ENCODE measurements at places on chromosomes 12 and 14.

- DNase-seq, result no peak
Measured at GRCh38 chr12:132461526-132461925, 28.4 kb upstream of the FBRSL1 start.

- DNase-seq, result no peak
Measured at GRCh38 chr12:131694116-131694838, 16.6 kb upstream of the SFSWAP start.

DNA sequence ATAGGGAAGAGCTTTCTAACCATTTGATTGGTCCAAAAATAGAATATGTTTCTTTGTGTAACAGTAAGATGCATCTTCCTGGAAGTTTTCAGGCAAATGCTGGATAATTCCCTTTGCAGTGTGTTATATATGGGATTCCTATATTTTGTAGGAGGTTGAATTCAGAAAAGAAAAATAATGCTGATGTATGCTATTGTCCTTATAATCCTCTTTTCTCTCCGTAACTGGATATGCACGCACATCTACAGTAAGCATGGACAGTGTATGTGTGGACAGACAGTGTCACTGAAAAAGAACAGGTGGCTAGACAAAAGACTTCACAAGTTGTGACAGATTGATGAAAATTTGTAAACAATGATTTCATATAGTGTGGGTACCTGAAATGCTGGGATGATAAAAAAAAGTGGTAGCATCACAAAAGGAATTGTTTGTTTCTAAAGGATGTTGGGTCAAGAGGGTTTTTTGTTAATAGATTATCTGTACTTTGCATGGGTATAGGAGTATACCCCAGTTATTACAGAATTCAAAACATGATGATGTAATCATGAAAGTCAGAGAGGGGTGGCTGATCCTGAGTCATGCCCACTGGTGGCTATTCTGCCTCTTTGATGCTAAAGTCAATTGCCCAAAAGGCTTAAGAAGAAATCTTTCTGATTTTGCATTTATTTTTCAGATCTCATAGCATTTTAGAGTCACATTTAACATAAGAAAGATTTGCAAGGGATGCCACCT is 160.7 kb upstream of the TMTC1 start:
- no peak for DNase-seq

DNA sequence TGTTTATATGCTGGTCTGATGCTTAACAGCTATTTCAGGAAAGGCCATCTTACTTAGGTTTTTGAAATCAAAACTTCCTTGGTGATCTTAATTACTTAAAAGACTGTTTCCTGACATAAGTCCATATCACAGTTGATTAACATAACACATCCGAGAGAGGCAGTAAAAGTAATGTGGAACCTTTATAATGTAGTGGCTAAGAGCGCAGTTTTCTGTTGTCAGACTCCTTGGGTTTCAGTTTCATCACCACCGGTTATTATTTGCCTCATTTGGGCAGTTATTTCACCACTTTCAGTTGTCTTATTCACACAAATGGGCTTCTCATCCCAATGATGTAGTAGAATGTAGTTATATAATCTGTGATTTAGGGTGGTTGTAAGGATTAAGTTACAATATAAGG is 30.9 kb downstream of the TBC1D15 start:
- no peak for DNase-seq

- peak; percentile 75 for DNase-seq
Measured at GRCh38 chr12:14716848-14717444, 20.5 kb upstream of the GUCY2C start.

GRCh38 chr12:9707356-9707755 is 25.5 kb downstream of the CLECL1 start:
- no peak for DNase-seq

GRCh38 chr14:103257211-103257962 is 76.7 kb upstream of the EIF5 start:
- DNase-seq, result no peak

- no peak for DNase-seq
Measured at GRCh38 chr12:121781484-121781997, 11.9 kb downstream of the RHOF start.

DNA sequence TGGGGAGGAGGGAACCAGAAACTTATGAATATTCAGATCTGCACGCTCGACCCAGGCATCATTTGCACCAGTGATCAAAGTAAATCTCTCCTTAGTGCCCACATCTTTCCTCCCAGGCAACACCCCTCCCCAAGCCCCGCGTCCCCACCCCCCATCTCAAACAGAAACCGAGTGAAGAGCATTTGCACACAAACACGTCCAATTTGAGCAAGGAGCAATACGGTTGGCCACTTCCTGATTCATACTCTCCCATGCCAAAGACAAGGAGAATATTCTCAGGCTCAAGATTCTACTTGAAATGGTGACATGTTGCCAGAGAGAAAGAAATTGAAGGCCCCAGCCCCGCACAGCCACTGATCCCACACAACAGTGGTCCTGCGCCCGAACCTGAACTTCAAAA is 7.1 kb downstream of the FOXN3 start:
- DNase-seq, result no peak

DNA sequence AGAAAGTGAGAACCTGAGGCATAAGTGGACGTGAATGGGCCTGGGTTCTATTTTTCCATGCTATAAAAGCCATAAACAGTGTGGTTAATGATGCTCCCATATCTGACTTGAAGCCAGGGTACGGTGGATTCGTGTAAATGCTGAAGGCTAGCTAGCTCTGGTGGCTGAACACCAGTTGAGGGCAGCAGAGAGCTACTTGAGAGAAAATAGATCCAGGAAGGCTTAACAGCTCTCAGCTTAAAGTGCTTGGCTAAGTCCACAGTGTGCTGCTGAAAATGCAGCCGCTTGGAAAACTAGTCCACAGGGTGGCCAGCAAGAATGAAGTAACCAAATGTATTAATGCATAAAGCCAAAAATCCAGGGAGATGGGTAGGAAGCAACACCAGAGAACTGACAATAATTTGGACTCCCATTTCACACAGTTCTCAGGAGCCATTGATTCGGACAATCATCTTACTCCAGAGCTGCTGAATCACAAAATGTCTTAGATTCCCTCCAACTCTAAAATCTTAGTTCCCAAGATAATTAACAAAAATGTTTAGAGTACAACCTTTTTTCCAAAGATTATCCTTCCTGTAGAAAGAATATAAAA is 15.0 kb upstream of the FOXG1 start:
- DNase-seq, result peak; percentile 69

GRCh38 chr12:28507867-28508266 is 317.6 kb downstream of the CCDC91 start:
- no peak for DNase-seq

- DNase-seq, result no peak
Measured at GRCh38 chr12:13428538-13429265, 232.2 kb downstream of the EMP1 start.

DNA sequence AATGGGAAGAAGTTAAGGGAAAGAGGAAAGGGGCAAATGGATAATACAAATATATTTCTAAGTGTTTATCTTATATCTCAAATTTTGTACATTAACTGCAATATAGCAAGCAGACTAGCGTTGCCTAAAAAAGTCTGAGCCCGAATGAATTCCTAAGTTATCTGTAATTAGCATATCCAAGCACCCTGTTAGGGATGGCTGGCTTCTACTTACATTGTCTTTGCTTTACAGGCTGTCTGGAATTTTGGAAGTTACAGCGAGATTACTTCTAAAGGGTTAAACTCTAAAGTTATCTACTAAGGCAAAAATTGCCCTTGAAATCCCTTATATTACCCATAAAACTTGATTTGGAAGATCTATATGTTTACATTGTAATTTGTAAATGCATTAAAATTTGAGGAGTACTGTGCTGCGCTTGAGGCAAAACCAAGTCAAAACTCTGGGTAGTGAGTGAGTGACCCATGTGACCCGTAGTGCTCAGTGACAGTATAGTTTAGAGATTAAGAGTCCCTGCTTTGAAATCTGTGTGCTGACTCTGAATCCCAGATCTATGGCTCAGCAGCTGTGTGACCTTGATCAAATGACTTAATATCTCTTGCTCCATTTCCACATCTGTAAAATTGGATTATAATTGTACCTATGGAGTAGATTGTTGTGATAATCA is 17.3 kb upstream of the LIN7A start:
- no peak for DNase-seq

- no peak for DNase-seq
Measured at GRCh38 chr12:84946753-84947152, 34.2 kb upstream of the SLC6A15 start.

DNA sequence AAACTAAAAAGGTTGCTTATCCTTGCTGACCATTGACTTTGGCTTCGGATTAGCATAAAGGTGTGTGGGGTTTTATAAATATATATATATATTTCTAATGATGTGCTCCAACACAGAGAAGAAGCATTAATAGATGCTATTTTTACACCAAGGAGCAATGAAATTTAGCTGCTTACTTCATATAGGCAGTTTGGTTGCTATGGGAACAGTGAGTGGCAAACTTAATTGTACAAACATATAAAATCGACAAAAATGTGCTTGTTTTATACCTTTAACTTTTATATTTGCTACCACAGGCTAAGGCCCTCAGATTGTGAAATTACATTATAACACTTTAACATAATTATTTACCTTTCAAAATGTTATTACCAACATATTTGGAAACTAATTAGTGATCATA is 303.4 kb downstream of the SEC23A start:
- DNase-seq, result no peak

GRCh38 chr12:74685385-74685784 is 147.8 kb downstream of the ATXN7L3B start:
- DNase-seq, result no peak

DNA sequence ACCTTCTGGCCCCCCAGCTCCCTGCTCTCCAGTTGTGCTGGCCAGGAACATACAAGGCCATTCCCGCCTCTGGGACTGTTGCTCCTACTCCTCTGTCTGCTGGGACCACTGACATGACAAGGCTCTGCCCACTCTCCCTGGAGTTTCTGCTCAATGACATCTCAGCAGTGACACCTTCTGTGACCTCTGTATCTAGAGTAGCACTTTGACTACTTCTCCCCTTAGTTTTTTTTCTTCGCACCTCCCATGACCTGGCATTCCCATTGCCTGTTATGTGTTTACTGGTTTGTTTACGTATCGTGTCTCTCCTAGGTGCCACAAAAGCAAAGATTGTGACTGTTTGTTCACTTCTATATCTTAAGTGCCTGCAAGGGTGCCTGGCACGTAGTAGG is 40.1 kb upstream of the TMEM263 start:
- no peak for DNase-seq

GRCh38 chr12:76101739-76102385 is 17.4 kb upstream of the NAP1L1 start:
- DNase-seq, result no peak

DNA sequence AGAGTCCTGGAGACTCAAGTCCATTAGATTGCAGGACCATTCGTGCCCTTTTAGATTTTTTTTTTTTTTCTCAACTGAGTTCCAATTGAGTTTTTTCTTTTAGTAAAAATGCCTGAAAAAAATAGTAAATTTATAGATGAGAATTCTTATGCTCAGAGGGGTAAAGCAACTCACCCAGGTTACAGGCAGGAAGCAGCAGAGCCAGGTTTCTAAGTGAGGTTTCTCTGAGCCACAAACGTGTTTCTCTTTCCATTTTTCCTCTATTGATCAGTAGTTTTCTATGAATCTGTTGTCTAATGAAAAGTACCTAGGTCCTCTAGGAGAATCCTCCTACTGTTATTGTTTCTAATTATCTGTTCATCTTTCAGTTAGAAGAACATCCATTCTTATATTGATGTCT is 66.4 kb upstream of the C12orf71 start:
- no peak for DNase-seq

GRCh38 chr12:55659486-55660385 is 23.0 kb downstream of the OR10P1 start:
- peak; percentile 46 for DNase-seq

- no peak for DNase-seq
Measured at GRCh38 chr12:15808250-15808649, 19.1 kb upstream of the EPS8 start.

DNA sequence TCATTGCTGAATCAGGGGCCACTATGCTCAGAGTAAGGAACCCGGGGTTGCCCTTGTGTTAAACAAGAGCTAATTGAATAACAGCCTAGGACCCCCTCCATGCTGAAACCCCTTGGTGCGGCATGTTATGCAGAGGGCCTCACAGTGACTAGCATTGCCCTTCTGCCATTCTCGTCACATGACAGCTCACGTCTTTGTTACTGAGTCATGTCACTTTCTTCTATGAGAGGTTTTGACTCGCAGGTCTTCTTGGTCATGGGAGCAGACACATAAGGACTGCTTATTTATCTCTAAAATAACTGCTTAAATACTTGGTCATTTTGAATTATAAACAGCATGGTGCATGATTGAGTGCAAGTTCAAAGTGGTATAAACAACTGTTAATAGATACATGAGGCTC is 24.9 kb downstream of the TCTN1 start:
- no peak for DNase-seq

DNA sequence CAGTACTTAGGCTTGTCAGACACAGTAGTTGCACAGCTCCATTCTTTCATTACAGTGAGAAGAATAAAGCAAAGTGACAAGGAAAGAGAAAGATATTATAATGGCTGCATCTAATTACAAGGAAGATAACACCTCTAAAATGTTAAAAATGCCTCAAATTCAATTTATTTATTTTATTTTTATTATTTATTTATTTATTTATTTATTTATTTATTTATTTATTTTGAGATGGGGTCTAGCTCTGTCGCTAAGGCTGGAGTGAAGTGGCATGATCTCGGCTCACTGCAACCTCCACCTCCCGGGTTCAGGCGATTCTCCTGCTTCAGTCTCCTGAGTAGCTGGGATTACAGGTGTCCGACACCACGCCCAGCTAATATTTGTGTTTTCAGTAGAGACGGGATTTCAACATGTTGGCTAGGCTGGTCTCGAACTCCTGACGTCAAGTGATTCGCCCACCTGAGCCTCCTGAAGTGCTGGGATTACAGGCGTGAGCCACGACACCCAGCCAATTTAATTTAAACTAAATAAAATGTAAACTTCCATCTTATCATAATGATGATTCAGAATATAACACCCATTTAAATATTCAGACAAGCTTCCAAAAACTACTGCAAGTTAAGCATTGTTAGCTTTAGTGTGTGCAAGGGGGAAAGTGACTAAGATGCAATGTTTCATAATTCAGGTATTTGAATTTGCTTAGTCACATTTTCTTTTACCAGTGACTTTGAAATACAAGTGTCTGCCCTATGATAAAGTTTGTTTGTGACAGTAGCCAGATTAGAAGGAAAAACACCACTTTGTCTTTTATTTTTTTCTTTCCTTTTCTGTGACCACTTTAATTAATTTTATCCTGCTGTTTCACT is 2.4 kb upstream of the CFAP54 start:
- peak; percentile 68 for DNase-seq

DNA sequence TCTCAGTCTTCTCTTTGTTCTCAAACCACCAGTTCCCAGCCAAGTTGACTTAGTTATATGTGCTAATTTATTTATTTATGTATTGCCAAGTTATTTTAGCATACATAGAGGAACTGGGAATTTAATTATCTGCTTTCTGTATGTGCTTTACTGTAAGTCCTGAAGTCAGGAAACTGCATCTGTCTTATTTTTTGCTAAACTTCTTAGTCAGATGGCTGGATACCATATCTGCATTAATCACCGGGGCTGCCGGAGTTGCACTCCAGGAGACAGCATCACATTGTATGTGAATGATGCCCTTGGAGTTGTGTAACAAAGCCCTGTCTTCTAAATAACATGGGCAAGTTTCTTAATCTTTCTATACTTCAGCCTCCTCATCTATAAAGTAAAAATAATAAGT is 96.2 kb downstream of the MON2 start:
- DNase-seq, result no peak

Measured in dermis blood vessel endothelial cell (primary cell).